GM03348 (cell line): ENCODE measurements at places on chromosomes 2 and 18.
A peak's percentile ranks its signal among the peaks of the same experiment; 100 is the strongest.

DNA sequence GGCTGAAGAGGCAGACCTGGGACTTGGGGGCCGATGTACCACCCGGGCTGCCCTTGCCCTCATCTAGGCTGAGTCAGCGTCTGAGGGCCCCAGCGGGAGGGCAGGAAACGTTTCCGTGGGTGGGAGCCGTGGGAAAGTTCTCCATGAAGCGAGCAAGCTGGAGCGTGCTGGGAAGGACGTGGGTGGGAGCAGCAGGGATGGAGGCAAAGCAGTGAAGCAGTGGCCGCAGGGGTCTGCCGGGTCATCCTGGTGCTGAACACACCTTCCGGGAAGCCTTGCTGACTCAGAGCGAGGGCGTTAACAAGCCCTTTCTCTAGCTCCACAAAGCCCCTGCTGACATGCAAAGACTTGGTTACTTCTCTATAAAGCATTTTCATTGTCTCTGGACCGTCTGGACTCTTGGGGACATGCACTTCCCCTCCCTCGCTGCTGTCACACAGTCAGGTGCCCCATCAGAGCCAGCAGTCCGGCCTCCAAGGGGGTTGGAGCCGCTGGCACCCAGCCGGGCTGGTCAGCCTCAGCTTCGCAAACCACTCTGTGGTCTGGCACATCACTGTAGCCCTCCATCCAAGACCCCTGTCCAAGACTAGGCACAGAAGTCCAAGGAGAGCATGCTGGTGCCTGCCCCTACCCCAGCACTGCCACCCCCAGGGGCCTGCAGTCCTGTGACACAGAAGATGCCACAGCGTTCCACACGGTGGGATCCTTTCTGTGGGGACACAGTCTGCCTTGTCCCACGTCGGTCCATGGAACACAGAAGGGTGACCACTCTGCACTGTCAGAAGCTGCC lies 115.1 kb upstream of the GPC1 start:
- peak; percentile 61 for DNase-seq

DNA sequence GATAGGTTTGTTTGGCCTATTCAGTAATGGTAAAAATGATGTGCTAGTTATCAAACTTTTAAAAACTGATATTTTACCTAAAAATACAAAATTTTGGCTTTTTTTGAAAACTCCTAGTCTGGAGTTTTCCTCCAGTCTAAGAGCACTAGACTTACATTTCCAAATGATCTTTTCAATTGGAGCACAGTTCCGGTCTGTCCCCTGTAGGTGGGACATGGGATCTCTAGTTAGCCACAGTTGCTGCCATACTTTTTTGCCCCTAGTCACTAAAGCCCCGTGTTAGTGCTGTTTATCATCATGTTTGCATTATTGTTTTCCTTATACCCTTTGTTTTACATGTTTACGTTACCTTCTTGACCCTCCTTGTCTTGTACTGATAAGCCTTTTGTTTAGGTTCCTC lies 52.4 kb downstream of the RELCH start:
- no peak for DNase-seq

DNA sequence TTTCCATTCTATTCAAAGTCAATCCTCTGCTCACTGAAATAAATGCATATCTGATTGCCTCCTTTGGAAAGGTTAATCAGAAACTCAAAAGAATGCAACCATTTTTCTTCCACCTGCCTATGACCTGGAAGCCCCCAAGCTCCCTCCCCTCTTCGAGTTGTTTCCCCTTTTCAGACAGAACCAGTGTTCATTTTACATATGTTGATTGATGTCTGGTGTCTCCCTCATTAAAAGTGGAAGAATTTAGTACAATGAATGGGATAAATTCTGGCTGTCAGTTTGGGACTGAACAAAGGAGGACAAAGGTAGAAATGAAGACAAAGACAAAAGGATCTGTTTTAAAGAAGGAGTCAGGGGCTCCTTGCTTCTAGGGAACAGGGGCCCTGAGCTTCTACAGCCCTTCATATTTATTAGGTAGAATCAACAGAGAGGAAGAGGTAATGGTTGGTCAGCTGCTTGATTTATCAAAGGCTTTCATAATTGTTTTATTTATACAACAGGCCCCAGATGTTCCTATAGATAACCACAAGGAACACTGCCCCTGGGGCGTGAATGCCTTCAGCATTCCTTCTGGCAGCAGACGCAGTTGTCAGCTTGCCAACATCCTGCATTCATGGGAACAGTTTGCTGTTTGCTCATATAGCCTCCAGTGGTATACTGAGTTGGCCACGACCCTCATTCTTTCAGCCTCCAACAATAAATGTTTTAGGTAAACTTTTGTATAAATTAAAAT lies 949.8 kb upstream of the LRATD1 start:
- DNase-seq, result no peak

DNA sequence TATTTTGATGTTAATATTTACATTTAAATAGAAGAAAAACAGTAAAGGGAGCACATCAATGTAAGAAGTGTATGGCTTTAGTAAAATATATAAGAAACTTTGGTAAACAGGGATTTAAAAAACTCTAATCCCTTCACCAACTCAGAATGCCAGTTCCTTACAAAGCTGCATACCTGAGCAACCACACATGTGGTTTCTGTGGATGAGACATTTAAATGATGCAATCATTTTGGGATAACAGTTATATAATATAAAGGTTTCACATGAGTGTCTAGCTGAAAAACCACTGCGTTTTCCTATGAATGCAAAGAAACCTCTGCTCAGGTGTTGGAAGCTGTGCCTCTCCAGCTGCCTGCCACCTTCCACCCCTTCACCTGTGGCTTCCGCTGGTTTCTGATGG lies 209.1 kb upstream of the REV1 start:
- peak; percentile 39 for DNase-seq

- no peak for DNase-seq
These were observed 401.8 kb downstream of the GALR1 start for GRCh38 chr18:77651441-77651840.

GRCh38 chr18:12597760-12598159 lies 60.1 kb downstream of the SPIRE1 start:
- DNase-seq, result peak; percentile 89

GRCh38 chr2:9310377-9310776 lies 103.8 kb downstream of the ASAP2 start:
- peak; percentile 91 for DNase-seq

DNA sequence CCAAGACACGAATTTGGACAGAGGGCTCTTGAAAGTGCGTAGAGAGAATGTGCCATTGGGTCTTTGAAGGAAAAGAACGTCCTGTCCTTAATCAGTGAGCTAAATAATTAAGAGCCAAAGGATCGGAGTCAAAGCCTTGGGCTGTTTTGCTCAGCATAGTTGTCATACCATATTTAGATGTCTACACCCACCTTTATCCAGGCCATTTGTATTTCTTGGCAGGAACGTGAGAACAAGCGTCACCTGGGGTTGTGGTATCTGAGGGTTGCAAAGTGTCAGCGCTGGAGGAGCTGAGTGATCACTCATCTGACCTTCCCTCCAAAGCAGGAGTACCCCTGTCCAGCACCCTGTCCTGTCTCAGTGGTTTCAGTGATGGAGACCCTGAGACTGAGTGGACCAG lies 4.5 kb downstream of the LPIN1 start:
- DNase-seq, result no peak

GRCh38 chr2:64541547-64541946 lies 17.4 kb downstream of the AFTPH start:
- no peak for DNase-seq

- DNase-seq, result no peak
These were observed 60.7 kb upstream of the GATA6 start for GRCh38 chr18:22108674-22109073.

DNA sequence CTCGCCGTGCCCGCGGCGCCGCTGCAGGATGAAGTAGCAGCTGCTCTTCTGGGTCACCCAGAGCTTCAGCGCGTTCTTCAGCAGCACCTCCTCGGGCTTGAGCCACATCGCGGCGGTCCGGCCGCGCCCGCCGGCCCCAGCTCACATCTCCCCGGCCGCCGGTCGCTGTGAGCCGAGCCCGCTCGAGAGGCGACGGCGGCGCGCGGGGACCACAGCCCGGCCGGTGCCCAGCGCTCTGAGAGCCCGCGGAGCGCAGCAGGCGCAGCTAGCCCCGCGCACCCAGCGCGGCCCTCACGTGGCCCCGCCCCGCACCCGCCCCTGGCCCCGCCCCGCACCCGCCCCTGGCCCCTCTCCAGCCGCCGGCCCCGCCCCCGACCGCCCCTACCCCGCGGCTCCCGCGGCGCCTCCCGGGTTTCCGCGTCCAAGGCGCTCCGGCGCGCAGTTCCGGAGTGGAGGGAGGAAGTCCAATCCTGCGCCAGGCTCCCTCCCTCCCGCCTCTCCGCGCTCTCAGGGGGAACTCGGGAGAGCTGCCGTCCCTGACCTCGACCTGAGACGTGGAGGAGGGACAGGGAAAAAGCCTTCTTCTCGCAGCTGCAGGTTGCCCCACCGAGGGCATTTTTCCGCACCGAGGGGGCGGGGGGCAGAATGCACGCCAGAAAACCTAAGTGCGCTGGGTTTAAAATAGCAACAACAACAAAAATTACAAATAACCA lies at the start of gene TBC1D8:
Gene TBC1D8 (minus strand): TSS at position 237 of the 713 bp plus-strand sequence. CDS start 129 bp downstream, at position 108.
- peak; percentile 98 for DNase-seq

DNA sequence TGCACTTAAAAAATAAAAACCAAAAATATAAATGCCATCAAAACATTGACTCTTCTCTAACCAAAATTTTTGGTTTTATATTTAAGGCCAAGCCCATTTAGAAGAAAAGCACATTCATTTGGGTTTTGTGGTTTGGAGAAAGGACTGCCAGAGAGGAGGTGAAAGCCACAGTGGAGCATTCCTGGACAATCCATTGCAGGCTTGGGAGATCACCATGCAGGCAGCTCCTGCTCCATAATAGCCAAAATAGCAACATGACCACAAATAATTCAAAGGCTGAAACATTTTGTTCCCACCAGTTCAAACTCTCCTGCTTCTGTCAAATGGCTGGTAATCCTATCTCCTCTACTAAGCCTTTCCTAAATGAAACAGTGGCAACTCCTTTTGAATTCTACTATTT lies 73.5 kb downstream of the GALNT3 start:
- DNase-seq, result peak; percentile 82

- no peak for DNase-seq
These were observed 1.2 kb upstream of the E2F6 start for GRCh38 chr2:11467129-11467649.

DNA sequence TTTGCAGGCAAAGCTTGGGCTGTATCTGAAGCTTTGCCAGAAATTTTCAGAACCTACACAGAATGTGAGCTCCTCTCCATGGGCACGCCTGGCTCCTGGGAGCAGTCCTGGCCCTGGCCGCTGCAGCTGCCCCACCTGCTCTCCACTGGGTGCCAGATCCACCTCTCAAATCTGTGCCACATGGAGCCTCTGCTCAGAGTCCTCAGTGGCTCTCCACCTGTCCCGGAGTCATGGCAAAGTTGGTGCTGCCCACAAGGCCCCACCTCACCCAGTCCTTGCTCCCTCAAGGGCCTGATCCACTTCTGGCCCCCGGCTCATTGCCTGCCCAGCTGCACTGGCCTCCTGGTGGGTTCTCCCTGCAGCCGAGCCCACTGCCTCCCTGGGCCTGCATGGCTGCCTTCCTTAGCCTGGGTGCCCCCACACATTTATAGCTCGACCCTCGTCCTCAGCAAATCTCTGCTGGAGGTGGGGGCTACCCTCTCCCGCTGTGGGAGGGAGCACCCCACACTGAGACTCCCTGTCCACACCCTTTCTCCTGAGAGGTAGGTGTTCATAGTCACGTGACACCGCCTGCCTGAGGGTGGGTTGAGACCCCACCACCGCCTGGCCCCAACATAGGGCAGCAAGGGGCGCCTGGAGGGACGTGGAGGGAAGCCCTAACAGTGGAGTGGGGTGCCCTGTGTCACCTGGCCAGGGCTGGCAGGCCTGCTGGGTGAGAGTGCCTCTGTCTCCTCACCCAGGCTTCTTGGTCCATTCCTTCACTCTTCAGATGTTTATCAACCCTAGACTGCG lies 224.1 kb downstream of the SH3RF3 start:
- DNase-seq, result no peak

- DNase-seq, result peak; percentile 49
These were observed 37.8 kb upstream of the IKZF2 start for GRCh38 chr2:213189001-213189899.

GRCh38 chr2:127155028-127155581 lies 48.2 kb upstream of the BIN1 start:
- peak; percentile 58 for DNase-seq

GRCh38 chr2:139177041-139177440 lies 396.9 kb upstream of the NXPH2 start:
- no peak for DNase-seq

DNA sequence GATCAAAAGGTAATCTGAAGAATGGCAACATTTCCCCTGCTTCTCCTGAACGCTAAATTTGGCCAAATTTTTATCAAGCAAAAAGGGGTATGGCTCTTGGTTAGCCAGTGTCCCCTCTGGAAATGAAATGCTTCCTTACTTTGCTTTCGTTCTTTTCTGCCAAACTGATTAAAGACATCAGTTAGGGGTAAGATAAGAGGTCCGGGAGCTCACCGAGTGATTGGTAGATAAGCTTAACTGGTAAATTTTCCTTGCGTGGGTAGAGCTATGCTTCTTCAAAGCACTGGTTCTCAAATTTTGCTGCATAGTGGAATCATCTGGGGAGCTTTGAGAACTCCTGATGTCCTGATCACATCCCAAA lies 62.7 kb upstream of the MAPRE2 start:
- DNase-seq, result no peak

GRCh38 chr18:23943903-23944624 lies 70.5 kb upstream of the TTC39C start:
- peak; percentile 72 for DNase-seq

- DNase-seq, result peak; percentile 65
These were observed 30.9 kb downstream of the SLC4A3 start for GRCh38 chr2:219658196-219658846.

DNA sequence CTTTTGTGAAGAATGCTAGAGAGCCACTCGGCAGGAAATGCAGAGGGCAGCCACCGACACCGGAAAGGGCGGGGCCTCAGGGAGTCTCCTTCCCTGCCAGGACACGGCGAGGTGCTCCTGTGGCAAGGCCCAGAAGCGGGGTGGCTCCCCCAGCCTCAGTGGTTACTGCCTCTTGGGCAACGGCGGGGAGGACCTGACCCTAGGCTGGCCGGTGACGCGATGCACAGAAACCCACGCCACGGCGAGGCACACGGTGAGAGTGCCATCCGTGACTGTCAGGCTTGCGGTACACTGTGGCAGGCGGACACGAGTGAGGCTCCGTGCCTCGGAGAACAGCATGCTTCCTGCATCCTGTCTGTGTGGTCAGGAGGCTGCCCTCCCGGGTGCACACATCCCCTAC lies 47.8 kb downstream of the ZAP70 start:
- DNase-seq, result no peak

DNA sequence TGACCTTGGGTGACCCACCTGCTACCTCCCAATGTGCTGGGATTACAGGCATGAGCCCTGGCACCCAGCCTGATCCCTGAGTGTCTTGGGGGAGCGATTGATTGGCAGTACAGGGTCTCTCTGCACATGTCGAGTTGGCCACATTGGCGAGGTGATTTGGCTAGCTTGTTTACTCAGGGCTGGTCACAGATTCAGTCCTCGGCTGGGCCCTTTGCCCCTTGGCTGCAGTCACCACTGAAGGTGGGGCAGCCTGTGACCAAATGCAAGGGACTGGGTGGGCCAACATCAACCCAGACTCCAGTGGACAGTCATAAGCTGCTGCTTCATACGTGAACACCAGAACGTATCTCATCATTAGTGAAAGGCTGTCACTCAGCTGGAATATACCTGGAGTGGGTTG lies 114.9 kb downstream of the ZNF532 start:
- DNase-seq, result no peak

- peak; percentile 13 for DNase-seq
These were observed 341.8 kb downstream of the ALK start for GRCh38 chr2:29579495-29580169.

- DNase-seq, result no peak
These were observed 115.7 kb downstream of the HNMT start for GRCh38 chr2:138079976-138080375.

- peak; percentile 79 for DNase-seq
These were observed 182.0 kb upstream of the TRIB2 start for GRCh38 chr2:12534646-12535263.

GRCh38 chr2:68767031-68767961 lies 32.7 kb downstream of the ARHGAP25 start:
- DNase-seq, result no peak
